ENCODE measurements at places on chromosomes 16 and 17.
A peak's percentile ranks its signal among the peaks of the same experiment; 100 is the strongest.

DNA sequence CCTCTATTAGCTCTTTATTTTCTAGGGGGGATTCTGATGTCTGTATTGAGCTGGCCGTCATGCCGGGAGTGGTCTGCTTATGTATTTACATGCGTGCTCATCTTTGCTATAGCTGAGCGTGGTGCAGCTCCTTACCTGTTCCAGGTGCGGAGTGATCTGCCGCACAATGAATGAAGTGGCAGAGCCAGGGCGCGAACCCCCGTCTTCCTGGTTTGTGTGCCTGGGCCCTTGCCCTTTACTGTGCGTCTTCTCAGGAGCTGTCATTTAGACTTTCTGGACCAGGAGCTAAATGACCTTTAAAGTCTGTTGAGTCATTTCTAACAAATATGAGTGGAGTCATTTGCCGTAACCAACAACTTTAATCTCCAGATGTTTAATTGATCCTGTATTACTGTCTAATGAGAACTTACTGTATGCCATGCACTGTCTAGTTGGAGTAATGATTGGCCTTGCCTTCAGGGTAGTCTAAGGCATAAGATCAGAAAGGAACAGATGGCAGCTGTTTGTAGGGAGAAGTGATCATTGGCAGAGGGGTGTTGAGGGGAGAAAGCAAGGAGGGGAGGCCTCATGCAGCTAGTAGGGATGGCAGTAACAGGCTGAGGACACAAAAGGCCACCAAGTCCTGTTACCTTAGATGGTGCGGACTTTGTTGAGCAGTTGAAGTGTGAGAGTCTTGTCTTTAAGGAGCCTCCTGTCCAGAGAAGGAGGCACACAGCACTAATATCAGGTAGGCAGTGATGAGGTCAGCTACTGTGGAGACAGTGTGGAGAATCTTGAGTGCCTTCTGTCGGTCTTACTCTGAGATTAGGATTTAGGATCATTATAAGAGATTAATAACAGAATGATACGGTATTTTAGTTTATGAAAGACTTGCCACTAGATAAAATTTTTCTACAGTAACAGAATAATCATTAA, 53.9 kb downstream of the USP10 start:
- DNase-seq: no peak

GRCh38 chr17:1590029-1590746, 27.6 kb upstream of the PITPNA start:
- DNase-seq: peak; percentile 93

DNA sequence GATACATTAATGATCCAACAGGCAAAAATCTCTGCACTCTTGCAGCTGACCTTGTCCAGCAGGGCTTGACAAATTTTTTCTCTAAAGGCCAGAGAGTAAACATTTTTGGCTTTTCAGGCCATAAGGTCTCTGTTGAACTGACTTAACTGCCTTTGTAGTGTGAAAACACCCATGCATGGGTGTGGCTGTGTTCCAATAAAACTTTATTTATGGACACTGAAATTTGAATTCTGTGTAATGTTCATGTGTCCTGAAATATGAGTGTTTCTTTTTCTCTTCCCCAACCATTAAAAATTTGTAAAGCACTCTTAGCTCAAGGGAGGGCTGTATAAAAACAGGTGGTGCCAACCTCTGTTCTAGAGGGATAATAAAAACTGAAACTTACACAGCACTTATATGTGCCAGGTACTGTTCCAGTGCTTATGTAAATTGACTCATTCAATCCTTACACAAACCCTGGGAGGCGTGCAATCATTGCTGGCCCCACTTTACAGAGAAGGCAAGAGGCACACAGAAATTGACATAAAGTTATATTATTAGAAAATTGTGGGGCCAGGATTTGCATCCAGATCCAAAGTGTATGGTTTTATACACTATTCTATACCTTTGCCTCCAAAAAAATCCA, 18.8 kb upstream of the ZNF423 start:
- no peak for DNase-seq

DNA sequence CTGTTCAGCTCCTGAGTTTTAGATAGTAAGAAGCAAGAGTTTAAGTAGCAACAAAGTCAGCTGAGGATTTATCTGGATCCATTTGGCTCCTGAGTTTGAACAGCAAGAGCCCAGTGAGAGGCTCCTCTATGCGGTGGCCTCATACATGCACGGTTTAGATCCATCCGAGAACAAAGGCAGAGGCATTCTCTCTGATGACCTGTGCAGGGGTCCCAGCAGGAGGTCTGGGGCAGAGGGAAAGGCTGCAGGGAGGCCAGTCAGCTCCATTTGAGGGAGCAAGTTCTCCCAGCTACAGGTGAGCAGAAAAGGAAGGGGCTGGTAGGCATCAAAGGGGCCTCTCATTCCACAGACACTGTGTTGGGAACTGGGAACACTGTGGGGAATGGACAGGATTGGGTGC, 16.5 kb downstream of the PITPNM3 start:
- no peak for DNase-seq

- no peak for DNase-seq
Observed at GRCh38 chr16:57537581-57538234, 1.3 kb upstream of the CCDC102A start.

GRCh38 chr16:77555126-77555525, 120.3 kb upstream of the ADAMTS18 start:
- DNase-seq: no peak

DNA sequence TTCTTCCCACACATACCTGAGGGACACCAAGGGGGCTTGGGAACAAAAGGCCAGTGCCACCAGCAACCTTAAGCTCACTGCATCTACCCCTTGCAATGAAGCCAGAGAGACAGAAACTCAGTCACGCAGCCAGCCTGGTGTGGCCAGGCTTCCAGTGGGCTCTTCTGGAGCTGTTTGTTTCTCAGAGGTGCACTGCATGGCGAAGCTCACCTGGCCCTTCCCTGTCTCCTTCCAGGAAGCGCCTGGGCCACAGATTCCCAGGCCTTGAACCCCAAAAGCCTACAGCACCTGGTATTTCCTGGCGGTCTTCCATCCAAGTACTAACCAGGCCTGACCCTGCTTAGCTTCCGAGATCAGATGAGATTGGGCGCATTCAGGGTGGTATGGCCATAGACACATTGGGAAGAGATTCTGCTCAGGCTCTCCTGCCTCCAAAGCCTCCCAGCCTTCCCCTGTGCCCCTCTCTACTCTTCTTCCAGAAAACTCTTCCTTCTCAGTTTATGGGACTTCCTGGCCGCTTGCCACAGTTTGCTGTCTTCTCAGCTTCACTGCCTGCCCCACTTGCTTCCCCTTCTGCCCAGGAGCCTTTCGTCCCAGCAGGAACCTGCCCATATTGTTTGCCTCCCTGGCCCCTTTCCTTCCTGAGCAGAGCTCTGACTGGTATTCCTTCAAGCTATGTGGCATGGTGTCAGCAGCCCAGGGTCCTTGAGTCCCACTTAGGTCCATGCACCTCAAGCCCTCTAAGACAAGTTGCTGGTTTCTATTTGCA, 1.6 kb downstream of the CISD3 start:
- DNase-seq: peak; percentile 25

DNA sequence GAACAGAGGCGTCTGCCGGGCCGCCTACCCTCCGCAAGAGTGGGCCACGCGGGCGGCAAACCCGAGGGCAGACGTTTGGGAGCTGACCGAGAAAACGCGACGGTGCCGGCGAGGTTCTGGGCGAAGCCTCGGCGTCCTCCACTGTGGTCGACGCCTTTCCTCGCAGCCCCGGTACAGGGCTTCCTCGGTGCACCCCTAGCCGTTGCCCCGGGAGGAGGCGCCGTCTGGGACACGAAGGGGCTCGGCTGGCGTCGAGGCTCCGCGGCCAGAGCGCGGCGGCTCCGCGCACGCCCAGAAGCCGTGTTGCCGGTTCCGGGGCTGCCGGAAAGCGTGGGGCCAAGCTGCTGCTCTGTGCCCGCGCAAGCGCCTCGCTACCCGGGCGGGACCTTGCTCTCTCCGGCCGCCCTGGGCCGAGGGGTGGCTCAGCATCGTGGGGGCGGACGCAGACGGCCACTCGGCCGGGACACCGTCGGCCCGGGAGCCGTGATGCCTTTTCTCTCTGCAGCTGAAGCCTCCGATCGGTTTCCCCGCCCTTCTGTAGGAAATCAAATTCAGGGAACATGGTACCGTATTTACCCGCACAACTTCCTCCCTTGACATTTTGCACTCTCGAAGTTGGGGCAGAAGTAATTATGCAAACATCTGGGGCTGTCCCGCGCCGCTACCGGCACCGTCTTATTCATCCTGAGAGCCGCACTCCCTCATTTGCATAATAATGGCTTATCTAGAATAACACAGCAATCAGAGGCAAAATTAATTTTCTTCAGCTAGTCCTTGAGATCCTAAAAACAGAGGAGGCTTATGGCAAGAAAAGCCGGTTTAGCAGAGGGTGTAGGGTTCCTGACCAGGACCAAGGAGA, 7.3 kb upstream of the CBX8 start:
- no peak for DNase-seq

GRCh38 chr17:82595893-82596292, 52.4 kb downstream of the WDR45B start:
- DNase-seq: no peak

GRCh38 chr16:77112746-77113145, 78.2 kb upstream of the MON1B start:
- DNase-seq: no peak

DNA sequence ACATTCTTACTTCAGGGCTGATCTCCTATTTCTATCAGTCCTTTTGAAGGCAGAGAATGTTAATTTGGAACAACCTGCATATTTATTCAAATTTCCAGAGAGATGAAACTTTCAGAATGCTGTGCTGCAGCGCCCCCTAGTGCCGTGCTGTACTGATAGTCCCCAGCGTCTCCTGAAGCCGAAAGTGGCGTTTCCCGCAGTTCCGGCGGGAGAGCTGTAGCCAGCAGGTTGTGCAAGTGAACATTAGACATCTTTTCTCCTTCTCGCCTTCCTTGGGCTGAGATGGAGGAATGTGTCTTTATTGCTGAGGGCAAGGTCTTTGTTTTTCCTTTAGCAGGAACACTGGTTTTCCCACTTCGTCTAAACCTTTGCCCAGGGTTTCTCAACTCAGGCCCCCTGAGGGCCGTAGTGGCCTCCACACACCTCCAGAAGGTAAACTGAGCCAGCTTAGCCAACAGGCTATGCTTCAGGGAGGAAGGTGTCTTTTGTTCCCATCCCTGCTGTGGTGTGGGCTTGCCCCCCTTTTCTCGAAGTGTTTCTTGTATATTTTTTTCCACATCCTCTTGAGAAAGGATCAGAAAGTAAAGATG, 26.4 kb downstream of the USP10 start:
- DNase-seq: peak; percentile 90

GRCh38 chr17:38450557-38451029, 22.3 kb downstream of the ARHGAP23 start:
- no peak for DNase-seq
